ENCODE measurements at places on chromosomes 6 and 20.
A peak's percentile ranks its signal among the peaks of the same experiment; 100 is the strongest.

DNA sequence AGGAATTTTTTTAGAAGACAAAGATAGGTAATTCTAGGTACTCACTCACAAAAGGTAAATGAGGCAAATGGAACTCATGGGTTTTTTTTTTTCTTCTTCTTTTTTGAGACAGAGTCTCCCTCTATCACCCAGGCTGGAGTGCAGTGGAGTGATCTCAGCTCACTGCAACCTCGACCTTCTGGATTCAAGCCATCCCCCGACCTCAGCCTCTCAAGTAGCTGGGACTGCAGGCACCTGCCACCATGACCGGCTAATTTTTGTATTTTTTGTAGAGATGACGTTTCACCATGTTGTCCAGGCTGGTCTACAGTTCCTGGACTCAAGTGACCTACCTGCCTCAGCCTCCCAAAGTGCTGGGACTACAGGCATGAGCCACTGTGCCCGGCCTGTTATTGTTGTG is 126.1 kb downstream of the LRRC1 start:
- no peak for DNase-seq

GRCh38 chr6:152292555-152292954 is 344.6 kb downstream of the SYNE1 start:
- DNase-seq, result no peak

DNA sequence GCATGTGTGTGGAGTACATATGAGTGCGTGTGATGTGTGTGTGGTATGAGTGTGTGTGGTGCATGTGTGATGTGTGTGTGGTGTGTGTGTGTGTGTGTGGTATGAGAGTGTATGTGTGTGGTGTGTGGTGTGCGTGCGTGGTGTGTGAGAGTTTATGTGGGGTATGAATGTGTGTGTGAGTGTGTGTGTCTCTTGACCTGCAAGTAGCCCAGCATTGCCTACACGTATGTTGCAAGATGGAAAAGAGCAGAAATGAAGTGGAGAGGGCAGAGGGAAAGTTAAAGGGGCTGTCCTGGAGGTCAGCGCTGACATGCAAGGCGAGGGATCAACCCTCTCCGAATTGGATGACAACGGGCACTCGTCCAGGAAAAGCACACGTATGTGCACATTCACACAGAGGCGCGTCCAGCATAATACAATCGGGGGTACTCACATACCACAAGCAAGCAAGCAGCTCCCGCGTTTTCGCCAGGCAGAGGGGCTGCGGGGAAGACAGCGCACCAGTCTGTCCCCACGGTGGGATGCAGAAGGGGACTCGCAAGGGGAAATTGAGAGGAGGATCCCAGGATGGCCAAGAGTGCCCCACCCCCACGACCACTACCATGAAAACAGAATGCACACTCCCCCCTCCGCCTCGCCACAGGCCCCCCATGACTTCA is 174.5 kb upstream of the AFDN start:
- DNase-seq, result no peak

DNA sequence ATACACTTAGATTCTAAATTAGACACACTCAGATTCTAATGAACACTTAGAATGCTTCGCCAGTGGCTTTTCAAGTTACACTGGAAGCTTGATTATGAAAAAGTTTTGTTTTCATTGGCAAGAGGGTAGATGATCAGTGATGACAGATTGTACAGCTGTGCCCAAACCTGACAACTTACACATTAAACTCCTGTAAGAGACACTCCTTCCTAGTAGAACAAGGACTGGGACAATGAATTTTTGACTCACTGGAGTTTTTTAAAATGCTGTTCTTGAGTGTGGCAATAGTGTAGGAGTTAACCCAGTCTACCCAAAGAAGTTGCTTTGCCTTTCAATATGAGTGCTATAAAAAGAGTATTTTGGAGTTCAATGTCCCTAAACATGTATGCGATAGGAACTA is 140.8 kb downstream of the SLC16A10 start:
- no peak for DNase-seq

DNA sequence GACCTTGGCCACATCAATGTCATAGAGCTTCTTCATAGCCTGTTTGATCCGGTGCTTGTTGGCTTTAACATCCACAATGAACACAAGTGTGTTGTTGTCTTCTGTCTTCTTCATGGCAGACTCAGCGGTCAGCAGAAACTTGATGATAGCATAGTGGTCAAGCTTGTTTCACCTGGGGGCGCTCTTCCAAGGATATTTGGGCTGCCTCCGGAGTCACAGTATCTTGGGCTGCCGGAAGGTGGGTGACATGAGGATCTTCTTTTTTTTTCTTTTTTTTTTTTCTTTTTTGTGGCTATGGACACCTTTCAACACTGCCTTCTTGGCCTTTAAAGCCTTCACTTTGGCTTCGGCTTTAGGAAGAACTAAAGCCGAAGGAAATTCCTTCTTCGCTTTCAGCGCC is 244.6 kb downstream of the GJA1 start:
- DNase-seq, result no peak

- DNase-seq, result no peak
Observed at GRCh38 chr6:167839343-167839742, 12.6 kb downstream of the AFDN start.

DNA sequence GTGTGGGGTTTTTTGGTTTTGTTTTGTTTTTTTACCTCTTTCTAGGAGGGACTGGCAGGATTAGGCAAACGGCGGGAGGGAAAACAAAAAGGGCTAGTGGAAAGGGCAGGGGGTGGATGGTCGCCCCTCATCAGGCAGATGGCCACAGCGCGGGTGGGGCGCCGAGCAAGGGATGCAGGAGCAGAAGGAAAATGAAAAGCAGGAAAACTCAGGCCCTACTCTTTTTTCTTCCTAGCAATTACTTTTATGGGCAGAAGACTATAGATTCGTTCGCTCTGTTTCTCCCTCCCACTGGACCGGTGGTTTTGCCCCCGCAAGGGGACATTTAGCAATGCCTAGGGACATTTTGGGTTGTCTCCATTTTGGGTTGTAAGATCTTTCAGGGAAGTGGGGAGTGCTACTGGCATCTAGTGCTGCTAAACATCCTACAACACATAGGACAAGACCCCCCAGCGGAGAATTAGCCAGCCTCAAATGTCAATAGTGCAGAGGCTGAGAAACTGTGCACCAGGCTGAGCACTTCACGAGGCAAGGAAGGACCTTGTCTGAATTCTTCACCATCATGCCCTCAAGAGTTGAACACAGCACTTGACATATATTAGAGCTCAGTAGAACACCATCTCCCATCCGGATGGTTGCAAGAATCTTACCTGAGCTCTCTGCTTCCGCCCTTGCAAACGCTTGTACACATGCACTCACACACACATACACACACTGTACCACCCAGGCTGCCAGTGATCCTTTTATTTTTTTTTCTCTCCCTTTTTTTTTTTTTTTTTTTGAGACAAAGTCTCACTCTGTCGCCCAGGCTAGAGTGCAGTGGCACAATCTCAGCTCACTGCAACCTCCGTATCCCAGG is 4.8 kb upstream of the ZMYND8 start:
- no peak for DNase-seq

- no peak for DNase-seq
Observed at GRCh38 chr6:11056871-11057270, 12.8 kb upstream of the ELOVL2 start.

GRCh38 chr20:25237610-25238318 is 10.1 kb upstream of the PYGB start:
- no peak for DNase-seq

- no peak for DNase-seq
Observed at GRCh38 chr6:147678253-147678652, 169.8 kb downstream of the SAMD5 start.

DNA sequence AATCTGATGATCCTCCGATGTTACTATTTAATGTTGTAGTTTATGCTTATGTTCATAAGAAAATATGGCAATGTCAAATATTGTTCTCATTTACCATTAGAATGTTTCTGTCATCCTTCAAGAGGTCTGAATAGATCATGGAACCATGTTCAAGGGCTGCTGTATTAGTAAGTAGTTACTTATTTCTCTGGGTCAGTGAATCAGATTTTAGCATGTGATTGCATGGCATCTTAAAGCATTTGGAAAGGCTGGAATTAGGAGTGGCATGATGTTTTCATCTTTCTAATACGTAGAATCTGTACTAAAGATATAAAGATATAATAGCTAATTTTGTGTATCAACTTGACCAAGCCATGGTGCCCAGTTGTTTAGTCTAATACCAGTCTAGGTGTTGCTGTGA is 40.5 kb upstream of the NKX2-4 start:
- DNase-seq, result no peak

GRCh38 chr6:8006208-8006607 is 58.0 kb downstream of the BLOC1S5 start:
- no peak for DNase-seq

- no peak for DNase-seq
Observed at GRCh38 chr6:142416179-142416578, 114.4 kb downstream of the ADGRG6 start.

DNA sequence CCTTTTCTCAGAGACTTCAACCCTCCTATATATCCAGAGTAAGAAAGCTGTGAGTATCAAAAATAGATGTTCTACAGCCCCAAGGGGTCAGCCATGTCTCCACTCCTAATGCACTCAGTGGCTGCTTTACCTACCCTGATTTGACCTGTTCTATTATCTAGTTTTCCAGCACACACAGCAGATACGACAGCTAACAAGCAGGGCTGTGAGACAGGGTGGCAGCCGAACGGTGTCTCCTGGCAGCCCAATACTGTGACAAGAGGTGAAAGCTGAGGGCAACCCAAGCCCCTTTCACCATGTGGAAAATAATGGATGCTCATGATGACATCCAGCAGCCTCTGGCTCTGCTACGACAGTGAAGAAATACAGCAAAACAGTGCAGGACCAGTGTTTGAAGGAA is 67.9 kb downstream of the KIF13A start:
- DNase-seq, result no peak

- DNase-seq, result no peak
Observed at GRCh38 chr6:3759646-3760232, 8.2 kb upstream of the PXDC1 start.

GRCh38 chr6:169224185-169224695 is 29.4 kb downstream of the THBS2 start:
- peak; percentile 14 for DNase-seq

- peak; percentile 78 for DNase-seq
Observed at GRCh38 chr20:33233129-33233774, 2.5 kb upstream of the BPIFA1 start.

GRCh38 chr6:142443532-142443931 is 141.7 kb downstream of the ADGRG6 start:
- no peak for DNase-seq
